ENCODE measurements at places on chromosomes 6 and 20. TPM values are rescaled to one million over a fixed set of nuclear protein-coding genes. Genes with fewer than 3 reads are reported as not detected.

KIF6 gene
- total RNA-seq, result 0.12 TPM

DNA sequence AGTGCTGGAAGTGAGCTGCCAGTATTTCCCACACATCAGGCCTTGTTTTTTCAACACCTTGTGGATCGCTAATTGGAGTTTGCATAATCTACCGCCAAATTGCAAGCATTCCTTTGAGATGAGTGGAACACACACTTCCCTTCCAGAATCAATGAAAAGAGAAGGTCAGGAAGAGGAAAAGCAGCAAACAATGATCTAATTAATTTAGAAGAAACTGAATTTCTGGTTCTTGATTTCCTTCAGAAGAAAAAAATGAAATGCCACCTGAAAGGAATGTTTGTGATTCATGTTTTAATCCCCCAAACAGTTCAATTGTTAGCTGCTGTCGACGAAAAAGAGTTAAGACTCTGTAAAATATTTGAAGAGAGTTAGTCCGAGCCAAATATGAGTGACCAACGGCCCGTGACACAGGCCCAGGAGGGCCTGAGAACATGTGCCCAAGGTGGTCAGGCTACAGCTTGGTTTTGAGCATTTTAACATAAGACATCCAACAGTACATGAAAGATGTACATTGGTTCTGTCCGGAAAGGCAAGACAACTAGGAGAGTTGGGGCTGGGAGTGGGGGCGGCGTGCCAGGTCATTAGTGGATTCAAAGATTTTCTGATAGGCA is 182.3 kb downstream of the MTFR2 start:
- DNase-seq, result no peak

DNA sequence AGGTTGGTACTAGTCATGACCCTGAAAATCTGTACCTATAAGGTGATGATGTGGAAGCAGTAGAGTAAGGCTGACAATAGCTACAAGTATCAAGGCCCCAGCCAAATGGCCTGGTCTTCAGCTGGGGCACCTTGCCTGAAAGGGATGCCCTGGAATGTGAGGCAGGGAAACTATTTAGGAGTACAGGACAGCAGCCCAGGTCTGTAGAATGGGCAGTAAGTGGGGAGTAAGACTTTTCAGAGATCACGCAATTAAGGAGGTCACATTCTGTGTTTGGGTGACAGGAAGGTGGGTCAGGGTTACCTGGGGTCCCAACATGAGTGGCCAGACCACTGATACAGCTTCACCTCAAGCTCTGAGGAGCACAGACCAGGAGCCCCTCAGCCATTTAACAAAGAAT is 9.4 kb downstream of the SLC35F1 start:
- no peak for DNase-seq

DNA sequence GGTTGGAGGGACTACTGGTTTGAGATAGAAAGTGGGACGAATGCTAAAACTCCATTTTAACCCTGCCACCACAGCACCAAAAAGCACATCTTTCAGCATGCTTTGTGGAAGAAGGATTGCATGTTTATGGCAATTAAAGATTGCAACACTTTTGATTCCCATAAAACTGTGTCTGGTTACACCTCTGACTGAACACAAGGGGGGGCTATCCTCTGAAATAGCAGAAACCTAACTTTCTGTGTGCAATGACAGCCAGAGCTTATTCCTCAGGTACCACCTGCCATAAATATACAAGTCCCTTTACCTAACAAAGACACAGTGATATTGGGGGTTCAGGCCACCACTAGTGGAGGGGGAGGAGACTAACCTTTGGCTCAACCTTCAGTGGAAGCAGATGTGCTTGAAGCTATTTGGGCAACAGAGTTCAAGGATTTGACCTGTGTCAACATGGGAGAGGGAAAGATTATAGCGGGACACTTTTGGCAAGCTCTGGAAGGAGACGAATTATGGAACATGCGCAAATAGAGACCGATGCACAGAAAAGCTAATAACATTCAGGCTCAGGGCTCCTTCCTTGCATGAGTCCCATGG is 9.6 kb upstream of the PLG start:
- DNase-seq, result no peak

GRCh38 chr6:75317503-75318206 is 33.1 kb upstream of the TMEM30A start:
- no peak for DNase-seq

GRCh38 chr6:32868257-32868788 is 14.3 kb downstream of the PSMB9 start:
- peak; percentile 82 for DNase-seq

DNA sequence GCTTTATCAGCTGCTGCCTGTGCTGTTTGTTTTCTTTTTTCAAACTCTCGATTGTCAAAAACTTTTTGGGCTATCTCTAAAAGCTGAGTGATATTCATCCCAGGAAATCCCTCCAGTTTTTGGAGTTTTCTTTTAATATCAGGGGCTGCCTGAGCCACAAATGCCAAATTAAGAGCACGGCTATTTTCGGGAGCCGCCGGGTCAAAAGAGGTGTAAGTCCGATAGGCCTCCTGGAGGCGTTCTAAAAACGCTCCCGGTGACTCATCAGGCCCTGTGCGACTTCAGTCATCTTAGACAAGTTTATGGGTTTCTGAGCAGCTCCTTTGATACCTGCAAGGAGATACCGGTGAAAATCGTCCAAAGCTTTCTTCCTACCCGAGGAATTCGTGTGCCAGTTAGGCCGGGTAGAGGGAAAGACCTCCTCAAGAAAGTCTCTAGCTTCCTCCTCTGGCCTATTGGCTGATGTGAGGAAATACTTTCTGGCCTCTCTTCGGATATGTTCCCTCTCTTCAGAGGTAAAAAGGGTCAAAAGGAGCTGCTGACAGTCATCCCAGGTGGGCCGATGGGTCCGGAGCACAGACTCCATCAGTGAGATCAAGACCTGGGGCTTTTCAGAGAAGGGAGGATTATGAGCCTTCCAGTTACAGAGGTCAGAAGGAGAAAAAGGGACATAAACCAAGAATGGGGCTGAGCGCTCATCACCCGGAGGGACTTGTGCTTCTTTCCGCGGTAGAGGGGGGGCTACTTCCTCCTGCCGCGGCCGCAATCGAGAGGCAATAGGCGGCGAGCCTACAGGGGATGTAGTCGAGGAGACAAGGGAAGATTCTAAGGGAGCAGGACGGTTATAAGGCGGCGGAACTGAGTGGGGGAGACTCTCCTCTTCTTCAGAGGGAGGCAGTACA is 151.1 kb downstream of the TRIM27 start:
- DNase-seq, result no peak

DNA sequence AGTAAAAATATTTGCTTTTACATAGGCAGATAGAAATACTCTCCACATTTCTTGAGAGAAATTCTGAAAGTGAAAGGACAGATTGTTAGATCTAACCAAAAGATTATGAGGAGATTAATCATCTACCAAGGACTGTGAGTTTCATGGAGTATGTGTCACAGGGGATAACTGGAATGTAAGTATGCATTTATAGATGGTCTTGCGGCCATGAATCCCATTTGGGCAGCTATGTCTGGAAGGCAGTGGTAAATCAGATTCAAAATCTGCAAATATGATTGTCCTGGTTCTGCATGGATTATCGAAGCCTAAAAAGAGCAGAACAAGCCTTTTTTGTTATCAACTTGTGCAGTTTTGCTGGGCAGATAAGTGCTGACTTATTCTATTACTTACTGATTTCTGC is 293.8 kb downstream of the RFPL4B start:
- DNase-seq, result no peak

GRCh38 chr6:33694401-33694931 is 17.0 kb downstream of the UQCC2 start:
- DNase-seq, result no peak
